ENCODE measurements at places on chromosomes 7 and 10.

DNA sequence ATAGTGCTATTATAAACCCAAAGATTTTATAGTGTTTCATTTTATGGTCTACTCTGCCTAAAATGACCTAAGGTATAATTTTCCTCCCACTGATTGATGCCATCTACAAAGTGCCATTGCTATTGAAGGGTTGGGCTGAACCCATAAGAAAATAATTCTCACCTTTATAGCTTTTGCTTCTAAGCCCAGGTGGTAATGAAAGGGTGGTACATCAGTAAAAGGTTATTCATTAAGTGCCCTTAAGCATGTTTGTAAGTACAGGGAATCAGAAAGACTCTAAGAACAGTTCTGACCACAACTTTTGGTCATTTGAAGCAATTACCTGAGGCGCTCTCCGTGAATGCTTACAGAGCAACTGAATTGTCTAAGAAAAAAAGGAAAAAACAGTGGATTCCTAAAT is 1247.3 kb downstream of the NXPH1 start:
- DNase-seq = no peak

DNA sequence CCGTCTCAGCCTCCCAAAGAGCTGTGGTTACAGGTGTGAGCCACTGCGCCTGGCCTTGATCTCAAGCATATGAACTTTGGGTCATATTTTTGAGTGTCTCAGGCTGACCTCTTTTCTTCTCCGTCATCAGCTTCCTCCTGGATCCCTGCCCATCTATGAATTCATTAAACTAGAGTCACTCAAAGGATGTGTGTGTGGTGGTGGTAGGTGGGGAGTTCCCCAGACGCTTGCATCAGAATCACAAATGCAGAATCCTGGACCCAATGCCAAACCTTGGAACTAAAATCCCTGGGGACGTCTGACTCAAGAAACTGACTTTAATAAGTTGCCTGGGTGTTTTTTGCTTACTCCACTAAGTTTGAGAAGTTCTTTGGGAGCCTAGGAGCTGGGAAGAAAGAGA is 6.7 kb upstream of the CREB5 start:
- DNase-seq = no peak

GRCh38 chr10:25455980-25456567 is 281.3 kb downstream of the GPR158 start:
- no peak for DNase-seq

DNA sequence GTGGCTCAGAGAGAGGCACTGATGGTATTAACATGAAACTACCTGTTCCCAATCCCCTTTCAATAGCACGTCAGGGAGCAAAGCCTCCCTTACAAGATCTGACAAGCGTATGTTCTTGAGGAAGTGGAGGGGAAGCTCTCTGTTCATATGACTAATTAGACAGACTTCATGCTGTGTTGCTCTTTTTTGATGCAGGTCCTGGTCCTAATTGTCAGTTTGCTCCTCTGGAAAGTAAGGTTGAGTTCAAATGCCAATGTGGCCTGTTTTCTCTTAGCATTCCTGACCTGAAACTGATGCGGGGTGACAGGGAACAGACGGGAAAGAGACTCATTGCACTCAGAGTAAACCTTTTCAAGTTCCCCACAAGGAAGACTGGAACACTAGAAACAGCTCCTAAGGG is 27.0 kb upstream of the TBX20 start:
- no peak for DNase-seq

All from spinal cord (tissue), 10 donors.